GM04504 (cell line): ENCODE measurements at places on chromosomes 1 and 21.

GRCh38 chr1:30663596-30664091 lies 59.7 kb downstream of the MATN1 start:
- no peak for DNase-seq

GRCh38 chr1:96981181-96981580 lies 259.6 kb downstream of the PTBP2 start:
- DNase-seq: no peak

DNA sequence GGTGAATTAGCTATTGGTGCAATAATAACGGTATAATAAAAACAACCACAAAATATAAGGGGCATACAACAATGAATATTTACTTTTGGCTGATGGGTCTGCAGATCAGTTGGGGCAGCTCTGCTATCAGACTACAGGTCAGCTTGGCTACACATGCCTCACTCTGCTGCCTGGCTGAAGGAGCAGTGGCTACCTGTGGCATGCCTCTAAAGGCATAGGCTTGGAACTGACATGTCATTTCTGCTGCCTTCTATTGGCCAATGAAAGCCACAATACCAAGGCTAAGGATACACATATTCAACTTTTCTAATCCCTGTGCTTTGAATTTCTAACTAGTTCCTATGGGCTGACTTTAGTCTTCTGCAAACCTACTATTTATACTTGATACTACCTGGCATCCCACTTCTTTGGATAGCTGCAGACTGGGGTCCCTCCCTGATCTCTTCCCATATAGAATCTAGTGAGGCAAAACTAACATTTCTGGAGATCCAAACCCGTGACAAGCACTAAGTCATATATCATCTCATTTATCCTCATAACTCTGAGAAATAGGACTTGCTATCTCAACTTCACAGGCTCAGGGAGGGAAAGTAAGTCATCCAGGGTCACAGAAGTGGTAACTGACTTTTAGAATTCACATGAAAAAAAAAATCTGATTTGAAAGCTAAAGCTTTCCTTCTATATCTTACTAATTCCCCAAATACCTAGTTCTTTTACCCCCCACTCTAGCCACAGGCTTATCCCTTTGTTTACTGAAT lies 19.2 kb upstream of the SYDE2 start:
- no peak for DNase-seq

- DNase-seq: no peak
Observed at GRCh38 chr1:65939191-65939590, 146.5 kb downstream of the PDE4B start.

- DNase-seq: no peak
Observed at GRCh38 chr1:31755850-31756492, 8.2 kb downstream of the ADGRB2 start.

DNA sequence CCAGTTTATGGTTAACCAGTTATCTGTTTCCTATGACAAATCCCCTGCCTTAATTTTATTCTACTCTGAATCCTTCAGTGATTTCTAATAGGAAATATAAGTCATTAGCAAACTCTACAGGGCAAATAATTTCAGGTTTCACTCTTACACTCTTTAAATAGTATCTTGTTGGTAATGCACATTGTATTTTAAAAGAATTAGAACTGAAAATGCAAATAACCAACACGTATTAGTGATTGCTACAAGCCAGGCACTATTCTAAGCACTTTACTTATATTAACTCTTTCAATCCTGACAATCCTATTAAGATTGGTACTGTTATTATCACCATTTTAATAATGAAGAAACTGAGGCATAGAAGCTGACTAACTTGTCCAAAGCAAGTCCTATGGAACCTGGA lies 48.3 kb upstream of the LHX8 start:
- DNase-seq: no peak

DNA sequence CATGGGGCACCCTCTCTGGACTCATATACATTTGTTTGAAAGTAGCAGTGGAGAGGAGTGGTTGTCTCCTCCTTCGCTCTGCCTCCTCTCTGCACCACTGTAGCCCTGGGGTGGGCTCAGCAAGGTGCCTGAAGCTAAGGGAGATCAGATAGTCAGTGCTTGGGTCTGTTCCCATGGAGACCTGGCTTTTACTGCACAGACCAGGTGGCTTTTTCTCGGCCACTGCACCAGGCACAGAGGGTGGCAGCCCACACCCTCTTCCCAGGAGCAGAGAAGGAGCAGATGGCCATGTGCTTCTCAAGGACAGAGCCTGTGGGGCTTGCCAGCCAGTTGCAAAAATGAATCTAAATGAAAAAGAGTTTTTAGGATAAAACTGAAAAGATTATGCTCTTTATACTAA lies 123.4 kb upstream of the KCNK1 start:
- DNase-seq: no peak
